ENCODE measurements at places on chromosomes 7 and 10. TPM values are rescaled to one million over a fixed set of nuclear protein-coding genes. Genes with fewer than 3 reads are reported as not detected.

MEIG1 gene
- total RNA-seq = not detected

- DNase-seq = no peak
Observed at GRCh38 chr10:60704471-60704870, 73.8 kb upstream of the CDK1 start.

- DNase-seq = no peak
Observed at GRCh38 chr7:91239171-91239604, 25.0 kb upstream of the FZD1 start.

DNA sequence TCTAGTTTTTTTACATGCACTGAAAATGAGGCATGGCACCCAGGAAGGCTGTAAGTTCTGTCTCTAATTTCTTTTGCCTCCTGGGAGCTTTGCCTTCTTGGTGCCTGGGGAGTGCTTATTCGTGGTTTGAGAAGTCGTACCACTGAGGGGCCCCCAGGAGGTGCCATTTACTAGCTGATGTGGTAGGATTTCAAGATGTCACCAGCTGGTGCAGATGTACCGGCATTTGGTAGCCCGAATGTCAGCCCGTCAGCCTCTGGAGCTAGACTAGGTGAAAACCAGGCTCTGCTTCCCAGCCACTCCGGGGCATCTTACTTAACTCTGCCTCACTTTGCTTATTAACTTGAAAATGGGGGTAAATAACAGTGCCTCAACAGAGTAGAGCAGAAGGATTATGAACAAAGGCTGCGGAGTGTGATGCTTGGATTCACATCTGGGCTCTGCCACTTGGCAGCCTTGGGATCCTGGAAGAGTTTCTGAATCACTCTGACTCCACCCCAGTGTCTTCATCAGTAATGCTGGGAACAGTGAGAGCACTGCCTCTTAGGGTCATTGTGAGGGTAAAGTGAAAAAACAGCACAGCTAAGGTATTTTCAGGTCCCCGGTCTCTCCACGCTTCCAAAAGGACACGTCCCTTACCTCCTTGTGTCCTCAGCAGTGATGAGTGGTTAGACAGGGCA is 31.4 kb upstream of the BTBD16 start:
- DNase-seq = no peak

- no peak for DNase-seq
Observed at GRCh38 chr10:11275651-11276050, 258.0 kb downstream of the CELF2 start.

CDK6 gene
- 627 TPM for total RNA-seq

GRCh38 chr7:40298421-40298820 is 163.6 kb downstream of the SUGCT start:
- DNase-seq = no peak

SORCS1 gene
- total RNA-seq = 0.27 TPM

DNA sequence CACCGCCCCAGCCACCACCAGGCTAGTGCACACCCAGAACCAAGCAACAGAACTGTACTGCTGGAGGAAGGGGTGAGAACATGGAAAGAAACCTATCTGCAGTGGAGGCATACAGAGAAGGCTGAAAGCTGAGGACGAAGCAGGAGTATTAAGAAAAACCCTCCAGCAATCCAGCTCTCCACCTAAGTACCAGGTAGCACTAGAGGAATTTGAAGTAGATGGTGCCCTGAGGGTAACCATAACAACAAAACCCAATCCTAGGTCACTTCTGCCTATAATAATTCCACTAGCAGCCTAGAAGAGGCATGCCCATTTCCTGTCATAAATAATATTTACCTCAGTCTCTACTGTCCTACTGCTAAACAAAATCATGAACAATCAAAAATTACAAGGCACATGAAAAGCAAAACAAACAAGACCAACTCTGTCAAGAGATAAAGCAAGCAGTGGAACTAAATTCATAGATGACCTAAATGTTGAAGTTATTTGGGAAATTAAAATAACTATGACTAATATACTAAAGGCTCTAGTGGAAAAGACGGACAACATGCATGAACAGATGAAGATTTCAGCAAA is 51.1 kb downstream of the HYCC1 start:
- DNase-seq = no peak

DNA sequence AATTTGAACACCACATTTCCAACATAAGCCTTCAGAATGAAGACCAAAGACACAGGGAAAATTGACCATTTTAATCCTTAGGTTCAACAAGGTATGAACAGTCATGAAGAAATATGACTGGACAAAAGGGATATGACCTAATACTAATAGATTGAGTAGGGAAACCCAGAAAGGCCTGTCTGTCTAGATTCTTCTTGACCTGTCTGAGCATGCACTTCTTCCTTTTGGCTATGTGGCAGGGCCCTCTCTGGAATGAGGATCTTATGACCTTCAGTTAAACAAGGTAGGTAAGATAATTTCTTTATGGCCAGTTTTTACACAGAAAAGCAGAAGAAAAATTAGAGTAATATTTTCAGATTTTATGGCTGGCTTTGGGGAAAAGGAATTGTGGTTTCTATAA is 3.0 kb upstream of the PHYHIPL start:
- DNase-seq = no peak

DNA sequence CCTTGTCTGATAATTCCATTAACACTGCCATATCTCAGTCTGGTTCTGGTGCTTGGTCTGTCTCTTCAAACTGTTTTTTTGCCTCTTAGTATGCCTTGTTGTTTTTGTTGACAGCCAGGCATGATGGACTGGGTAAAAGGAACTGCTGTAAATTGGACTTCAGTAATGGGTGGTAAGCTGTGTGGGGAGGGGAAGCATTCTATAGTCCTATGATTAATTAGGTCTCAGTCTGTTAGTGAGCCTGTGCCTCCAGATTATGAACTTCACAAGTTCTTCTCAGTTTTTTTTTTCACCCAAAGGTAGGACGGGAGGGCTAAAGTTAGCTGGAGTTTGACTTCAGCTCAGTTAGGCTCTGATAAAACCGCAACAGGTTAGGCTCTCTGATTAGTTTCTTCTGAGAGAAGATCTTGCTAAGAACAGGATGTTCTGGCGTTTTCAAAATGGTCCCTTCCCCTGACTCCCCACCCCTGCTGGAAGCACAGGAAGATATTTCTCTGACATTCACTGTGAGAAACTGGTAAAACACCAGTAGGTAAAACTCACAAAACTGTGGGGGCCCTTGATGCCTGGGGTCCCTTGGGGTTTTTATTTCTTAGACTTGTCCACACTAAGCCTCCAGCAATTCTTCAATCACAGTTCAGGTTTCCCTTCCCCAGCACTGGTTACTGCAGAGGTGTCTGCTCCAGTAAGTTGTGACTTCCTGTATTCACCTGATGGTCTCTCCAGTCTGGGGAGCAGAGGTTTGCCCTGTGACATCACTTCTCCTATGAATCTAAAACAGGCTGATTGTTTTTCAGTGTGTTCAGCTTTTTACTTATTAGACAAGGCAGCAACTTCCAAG is 43.3 kb upstream of the CCDC71L start:
- no peak for DNase-seq

MNX1 gene
- total RNA-seq = not detected

- no peak for DNase-seq
Observed at GRCh38 chr10:106217627-106218026, 946.9 kb downstream of the SORCS1 start.

- DNase-seq = peak; percentile 72
Observed at GRCh38 chr7:39465055-39465929, 100.9 kb upstream of the YAE1 start.

- DNase-seq = no peak
Observed at GRCh38 chr10:124622158-124622557, 122.0 kb downstream of the FAM53B start.

All from hematopoietic multipotent progenitor cell (in vitro differentiated cells).